Activated naive CD4-positive, alpha-beta T cell (primary cell): ENCODE measurements at places on chromosomes 7 and 10.
A peak's percentile ranks its signal among the peaks of the same experiment; 100 is the strongest.

GRCh38 chr7:16422103-16422435 is 731 bp upstream of the CRPPA start:
- DNase-seq: no peak

GRCh38 chr7:45292481-45292880 is 134.9 kb downstream of the RAMP3 start:
- no peak for DNase-seq

GRCh38 chr7:141071855-141072547 is 1.9 kb upstream of the TMEM178B start:
- DNase-seq: no peak

DNA sequence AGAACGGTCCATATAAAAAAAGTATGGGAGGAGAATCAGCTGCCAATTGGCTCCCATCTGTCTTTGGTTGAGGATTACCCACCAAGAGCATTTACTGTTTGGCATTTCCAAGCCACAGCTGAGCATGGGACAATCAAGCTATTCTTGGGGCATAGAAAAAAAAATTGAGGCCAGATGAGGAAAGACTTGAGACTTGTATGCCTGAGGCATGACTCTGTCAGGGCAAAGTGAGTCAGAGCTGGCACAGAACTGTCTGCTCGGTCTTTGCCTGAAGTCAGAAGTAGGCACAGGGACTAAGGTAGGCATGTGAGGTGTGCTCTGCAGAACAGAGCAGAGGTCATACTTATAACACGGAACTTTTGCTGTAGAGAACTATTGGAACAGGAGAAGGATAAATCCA is 126.5 kb upstream of the CHRM2 start:
- no peak for DNase-seq

- no peak for DNase-seq
Observed at GRCh38 chr10:133422223-133422806, 2.1 kb downstream of the SPRN start.

DNA sequence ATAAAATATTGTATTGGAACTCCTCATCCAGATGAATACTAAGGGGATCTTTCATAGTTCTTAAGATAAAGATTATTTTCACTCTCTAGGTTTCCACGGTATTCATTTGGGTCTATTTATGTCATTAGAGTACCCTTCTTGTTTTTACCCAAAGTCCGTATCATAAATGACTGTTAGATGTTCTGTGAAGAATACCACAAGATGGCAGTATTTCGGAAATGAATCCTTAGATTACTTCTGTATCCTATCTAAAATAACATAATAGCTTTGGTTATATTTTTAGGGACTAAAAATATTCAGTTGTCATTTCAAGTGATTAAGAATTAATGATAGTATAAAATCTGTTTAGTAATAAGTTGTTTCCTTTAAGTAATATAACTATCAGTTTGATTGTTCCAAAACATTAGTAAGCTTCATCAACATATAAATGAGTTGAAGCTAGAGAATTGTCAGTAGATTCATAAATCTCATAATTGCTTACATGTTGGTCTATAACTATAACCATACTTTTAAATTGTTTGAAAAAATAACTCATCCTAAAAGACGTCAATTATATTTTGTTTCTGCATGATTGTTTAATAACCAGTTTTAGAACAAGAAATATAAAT is 337.5 kb upstream of the KCND2 start:
- no peak for DNase-seq

DNA sequence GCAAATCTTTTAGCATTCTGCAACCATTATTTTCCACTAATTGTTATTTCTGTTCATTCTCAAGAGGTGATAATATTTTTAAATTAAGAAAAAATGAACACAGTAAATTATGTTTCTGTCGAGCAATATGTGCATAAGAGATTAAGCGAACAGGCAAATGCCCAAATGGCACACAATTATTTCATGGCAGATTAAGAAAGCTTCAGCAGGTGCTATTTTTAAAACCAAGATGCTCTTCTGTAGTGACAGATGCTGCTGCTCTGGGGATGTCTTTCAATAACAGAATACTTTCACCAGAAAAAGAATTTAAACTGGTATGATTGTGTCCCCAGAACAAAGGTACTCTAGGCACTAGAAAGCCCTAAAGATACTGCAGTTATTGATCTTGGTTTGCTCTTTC is 412.7 kb upstream of the SORCS1 start:
- no peak for DNase-seq

DNA sequence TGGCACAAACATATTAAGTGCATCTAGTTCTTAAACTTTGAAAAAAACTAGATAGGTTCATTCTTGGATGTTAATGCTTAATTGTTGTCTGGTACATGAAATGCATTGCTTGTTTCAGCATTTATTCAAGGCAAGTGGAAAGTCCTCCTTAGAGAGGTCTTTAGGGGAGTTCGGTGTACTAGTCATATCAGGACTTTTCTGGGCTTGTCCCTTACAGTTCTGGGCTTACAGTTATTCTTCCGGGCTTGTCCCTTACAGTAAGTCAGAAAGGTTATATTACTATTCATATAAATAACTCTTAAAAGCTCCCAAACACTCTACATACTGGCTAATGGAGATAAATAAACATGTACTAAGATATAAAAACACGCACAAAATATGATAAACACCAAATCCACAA is 61.6 kb upstream of the MRLN start:
- DNase-seq: no peak

- no peak for DNase-seq
Observed at GRCh38 chr10:15451137-15452094, 80.3 kb upstream of the FAM171A1 start.

DNA sequence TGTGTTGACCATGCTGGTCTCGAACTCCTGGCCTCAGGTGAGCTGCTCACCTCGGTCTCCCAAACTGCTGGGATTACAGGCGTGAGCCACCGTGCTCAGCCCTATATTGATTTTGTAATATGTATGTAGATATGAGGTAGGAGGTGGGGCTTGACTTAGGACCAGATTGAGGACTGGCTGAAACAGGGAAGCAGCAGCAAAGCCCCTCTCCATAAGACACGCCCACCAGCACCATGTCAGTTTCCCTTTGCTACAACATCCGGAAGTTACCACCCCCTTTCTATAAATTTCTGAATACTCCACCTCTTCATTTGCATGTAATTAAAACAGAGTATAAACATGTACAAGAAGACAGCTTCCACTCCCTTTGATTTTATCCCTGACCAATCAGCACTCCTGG is 47.9 kb upstream of the MYL10 start:
- DNase-seq: no peak

DNA sequence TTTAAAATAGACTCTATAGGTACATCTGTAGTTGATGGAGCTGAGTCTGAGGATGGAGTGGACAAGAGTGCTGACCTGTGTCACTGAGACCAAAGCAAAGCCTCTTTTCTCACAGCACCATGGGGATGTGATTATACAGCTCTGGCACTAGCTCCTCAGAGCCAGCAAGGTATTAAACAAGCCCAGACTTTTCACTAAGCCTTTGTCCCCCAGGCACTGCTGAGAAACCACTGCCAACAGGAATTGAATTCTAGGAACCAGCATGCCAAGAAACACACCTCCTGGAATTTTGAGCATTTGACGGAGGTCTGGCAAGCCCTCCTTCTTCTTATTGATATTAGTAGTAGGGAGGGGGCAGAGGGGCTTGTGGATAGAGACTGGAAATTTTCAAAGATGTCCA is 147.0 kb downstream of the C1GALT1 start:
- no peak for DNase-seq

DNA sequence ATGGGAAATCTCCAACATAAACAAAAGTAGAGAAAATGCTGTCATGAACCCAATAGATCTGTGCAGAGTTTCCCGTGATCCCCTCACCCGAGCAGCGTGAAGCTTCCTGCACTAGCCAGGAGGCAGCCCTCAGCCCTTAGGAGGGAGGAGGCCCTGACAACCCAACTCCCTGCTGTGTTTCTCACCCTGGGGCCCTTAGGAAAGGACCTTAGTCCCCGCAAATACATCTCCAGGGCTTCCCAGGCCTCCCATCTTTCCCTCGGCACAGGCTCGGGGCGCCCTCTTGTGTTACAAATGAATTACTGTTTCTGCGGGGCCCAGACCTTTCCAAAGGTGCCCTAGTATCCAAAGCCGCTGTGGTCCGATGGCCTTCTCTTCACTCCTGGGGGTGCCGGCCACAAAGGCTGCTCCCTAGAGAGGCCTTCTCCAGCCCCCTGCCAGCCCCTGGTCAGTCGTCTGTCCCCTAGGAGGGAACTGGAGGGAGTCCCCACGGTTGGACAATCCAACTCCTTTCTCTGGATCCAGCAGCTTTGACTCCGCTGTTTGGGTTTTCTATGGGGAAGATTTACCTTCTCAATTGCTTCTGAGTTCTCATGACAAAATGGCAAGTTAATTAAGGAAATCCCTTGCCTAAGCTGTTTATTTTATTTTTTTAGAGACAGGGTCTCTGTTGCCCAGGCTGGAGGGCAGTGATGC is 49.9 kb upstream of the SH2B2 start:
- DNase-seq: no peak

DNA sequence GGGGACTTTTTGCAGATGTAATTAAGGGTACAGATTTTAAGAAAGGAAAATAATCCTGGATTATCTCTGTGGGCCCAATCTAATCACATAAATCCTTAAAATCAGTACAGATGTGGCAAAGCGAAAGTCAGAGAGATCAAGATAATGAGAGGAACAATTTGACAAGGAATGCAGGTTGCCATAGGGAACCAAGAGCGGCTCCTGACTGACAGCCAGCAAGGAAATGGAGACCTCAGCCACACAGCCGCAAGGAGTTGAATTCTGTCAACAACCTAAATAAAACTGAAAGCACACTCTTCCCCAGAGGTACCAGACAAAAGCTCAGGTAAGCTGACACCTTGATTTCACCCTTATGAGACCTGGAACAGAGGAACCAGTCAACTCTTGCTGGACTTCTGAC is 3.4 kb upstream of the PNPLA8 start:
- no peak for DNase-seq

- no peak for DNase-seq
Observed at GRCh38 chr10:78913219-78914059, 155.3 kb upstream of the ZMIZ1 start.

- DNase-seq: no peak
Observed at GRCh38 chr7:81839708-81840369, 70.0 kb upstream of the HGF start.

GRCh38 chr10:91935886-91936285 is 12.3 kb downstream of the BTAF1 start:
- no peak for DNase-seq

GRCh38 chr10:95561177-95561863 is at the start of gene SORBS1:
Gene SORBS1 (minus strand): TSS chr10:95561371. CDS start chr10:95441135, 120,236 bp downstream.
- DNase-seq: peak; percentile 74

DNA sequence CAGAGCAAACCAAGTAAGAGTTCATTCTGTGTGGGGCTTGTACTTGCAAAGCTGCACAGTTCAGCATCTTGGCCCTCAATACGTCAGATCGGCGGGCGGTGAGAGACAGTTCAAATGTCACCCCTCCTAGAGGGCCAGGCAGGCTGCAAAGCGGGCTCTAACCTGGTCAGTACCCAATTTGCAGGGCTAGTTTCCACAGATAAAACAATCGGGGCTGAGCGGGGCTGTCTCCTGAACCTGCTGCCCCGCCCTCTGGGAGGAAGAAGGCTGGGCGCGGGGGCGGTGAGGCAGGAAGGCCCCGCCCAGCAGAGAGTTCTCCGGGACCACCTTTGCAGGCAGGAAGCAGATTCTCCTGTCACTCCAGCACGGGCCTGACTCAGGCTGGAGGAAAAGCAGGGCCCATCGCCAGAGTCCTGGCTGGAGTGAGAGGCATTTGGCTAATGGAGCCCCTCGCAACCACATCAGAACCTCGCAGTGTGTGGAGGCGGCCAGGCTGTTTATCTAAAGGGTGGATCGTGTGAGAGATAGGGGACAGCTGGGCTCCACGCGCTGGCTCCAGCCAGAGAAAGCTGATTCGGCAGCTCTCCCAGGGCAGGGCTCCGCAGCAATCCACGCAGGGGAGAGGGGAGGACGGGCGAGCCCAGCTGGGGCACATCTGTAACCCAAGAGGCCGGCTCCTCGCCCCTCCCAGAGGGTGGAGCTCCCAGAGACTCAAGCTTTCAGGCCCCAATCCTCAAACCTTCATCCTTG is 83.1 kb downstream of the SH3PXD2A start:
- peak; percentile 46 for DNase-seq

- DNase-seq: no peak
Observed at GRCh38 chr10:19576576-19576975, 239.7 kb upstream of the PLXDC2 start.

- no peak for DNase-seq
Observed at GRCh38 chr7:107614425-107614824, 34.4 kb downstream of the BCAP29 start.

DNA sequence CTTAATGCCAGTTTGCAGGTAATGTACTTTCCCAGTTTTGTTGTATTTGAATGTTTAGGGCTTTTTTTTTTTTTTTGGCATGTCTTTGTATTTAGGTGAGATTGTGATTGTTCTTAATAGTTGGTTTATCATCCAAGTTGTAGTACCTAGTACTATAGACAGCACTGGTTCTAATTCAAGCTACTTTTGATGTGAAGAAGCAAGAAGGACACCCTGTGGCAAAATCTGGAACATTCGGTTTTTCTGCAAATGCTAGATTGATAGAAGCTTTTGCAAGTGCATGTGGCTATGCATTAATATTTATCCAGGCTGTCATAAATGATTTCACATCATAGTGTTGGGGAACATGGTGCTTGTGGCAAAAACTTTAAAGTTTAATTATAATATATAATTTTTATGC is 248.9 kb downstream of the FOXP2 start:
- no peak for DNase-seq

- DNase-seq: no peak
Observed at GRCh38 chr7:48182718-48183369, 11.6 kb downstream of the ABCA13 start.

GRCh38 chr10:93268021-93268420 is 194.3 kb downstream of the CYP26A1 start:
- DNase-seq: no peak

DNA sequence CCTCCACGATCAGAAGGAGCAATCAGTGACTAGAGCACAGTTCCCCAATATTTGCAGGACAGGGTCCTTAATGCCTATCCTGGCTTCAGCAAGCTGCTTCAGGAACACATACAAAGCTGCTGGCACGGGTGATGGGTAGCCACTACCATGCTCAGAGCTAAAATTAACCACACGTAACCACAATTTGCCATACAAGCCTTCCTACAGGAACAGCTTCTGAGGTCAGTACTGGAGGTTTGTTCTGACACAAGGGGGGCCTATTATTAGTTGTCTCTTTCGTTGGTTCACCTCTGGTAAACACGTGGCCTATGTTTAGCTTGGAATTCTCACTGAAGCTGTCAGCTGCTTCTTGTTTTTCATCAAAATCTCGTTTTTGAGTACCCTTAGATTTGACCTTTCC is 41.1 kb downstream of the ZNF248 start:
- no peak for DNase-seq

GRCh38 chr7:94325122-94325475 is 69.6 kb upstream of the COL1A2 start:
- no peak for DNase-seq

DNA sequence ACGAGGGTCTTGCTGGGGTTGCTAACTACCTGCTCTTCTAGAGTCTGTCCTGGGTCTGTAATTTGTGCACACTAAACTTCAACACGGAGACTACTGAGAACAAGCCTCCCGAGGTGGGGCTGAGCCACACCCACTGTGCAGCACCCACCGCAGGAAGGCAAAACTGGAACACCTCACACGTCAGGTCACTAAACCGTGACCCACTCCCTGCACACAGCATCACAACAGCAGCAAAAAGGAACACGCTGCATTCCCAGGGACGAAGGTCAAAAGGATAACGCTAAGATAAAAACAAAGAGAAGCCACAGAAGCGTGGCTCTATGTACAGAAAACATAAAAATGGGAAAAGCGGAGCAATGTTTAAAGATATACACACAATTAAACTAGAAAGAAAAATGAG is 170.1 kb downstream of the MAD1L1 start:
- DNase-seq: no peak

GRCh38 chr7:66013938-66014337 is 31.9 kb upstream of the GUSB start:
- DNase-seq: no peak
